ENCODE measurements at places on chromosomes 7 and 10.
A peak's percentile ranks its signal among the peaks of the same experiment; 100 is the strongest.

DNA sequence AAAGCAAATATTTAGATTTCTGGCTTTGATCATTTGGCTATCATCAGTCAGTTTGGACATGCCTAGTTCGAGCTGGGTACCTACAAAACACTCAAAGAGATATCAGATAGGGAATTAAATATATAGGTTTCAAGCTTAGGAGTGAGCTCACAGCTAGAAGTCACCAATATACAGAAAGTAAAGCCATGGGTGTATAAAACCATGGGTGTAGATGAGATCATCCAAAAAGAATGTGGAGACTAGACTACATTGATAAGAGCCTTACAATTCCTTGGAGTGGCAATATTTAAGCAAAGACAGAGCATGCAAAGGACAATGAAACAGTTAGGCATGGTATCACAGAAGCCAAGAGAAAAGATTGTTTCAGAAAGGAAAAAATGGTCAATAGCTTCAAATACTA is 7.2 kb upstream of the RALA start:
- peak; percentile 56 for DNase-seq

DNA sequence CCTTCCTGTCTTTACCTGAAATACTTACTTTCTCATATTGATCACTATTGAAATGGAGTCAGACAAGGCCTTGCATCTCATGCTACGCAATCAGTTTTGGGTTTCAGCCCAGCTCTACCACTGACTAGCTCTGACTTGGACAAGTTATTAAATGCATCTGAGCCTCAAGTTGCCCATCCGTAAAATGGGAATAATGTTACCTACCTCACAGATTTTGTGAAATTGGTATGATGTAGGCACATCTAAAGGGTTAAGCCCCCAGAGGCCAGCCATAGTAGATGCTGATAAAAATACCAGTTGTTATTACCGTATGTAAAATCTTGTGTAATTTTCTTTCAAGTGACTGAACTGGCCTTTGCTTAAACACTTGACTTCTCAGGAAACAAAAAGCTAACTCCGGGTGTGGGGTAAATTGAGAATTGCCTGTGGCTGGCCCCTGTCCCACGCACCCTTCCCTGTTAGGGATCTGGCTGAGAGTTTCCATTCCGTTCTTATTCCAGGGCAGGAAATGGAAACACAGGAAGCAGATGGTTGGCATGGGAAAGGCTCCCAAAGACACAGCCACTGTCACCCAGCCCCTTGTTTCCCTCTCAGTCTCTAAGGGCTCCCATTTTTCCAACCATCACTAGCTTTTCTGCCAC is 7.5 kb downstream of the DUSP5 start:
- no peak for DNase-seq

- DNase-seq = no peak
Observed at GRCh38 chr10:100374200-100374655, 27.2 kb downstream of the SCD start.

DNA sequence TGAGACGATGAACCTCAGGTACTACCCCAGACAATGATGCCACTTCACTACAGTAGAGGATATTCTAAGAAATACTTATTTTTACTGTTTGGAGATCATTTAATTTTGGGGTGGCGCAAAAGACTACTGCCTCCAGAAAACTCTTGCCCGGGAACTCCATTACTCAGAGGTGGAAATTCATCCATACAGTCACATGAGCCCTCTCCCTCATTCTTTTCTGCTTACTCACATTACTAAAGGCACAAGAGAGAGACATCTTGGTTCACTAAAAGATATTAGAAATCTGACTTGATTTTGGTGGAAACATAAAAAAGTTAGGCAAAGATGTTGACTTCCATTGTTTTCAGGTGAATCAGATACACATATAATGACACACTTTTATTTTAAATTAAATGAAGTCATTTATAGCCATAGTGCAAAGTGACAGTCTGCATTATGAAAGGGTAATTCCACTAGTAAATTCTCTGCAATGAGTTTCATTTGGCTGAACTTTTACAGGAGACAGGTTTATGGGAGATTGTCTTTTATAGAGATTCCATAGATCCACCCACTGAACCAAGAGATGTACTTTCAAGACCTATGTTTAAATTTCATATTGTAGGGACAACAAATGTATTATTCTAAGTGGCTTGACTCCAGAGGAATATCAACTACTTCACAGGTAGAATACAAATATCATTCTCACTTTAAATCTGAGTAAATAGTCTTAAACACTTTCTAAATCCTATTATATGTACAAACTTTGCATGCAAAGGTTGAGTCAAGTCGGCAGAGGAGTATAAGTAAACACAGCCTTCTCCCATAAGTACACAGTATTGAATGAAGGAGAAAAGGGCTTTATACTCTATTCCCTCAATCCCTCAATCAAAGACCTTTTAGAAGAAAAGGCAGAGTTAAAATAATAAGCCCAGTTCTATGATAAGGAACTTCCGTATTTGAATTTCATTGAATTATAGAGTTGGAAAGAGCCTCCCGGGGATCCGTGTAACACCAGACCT is 18.8 kb downstream of the NEBL start:
- DNase-seq = no peak

DNA sequence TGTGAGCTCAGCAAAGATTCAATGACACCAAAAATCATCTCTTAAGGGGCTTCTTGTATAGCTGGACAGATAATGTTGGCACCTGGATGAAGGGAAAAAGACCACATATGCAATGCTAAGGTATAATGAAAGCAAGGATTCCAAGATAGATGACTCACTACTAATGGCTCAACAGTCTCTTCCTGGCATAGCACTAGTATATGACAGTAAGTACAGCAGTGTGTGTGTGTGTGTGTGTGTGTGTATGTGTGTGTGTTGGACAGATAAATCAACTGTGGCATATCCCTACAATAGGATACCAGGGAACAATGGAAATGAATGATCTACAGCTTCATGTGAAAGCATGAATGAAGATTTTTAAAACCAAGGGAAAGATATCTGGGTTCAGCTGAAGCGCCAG is 257.1 kb downstream of the SFMBT2 start:
- DNase-seq = no peak

GRCh38 chr7:134875867-134876266 is 96.4 kb downstream of the CALD1 start:
- peak; percentile 39 for DNase-seq

- no peak for DNase-seq
Observed at GRCh38 chr7:45506059-45506458, 68.1 kb upstream of the ADCY1 start.

GRCh38 chr7:69399401-69399800 is 198.9 kb upstream of the AUTS2 start:
- peak; percentile 20 for DNase-seq

DNA sequence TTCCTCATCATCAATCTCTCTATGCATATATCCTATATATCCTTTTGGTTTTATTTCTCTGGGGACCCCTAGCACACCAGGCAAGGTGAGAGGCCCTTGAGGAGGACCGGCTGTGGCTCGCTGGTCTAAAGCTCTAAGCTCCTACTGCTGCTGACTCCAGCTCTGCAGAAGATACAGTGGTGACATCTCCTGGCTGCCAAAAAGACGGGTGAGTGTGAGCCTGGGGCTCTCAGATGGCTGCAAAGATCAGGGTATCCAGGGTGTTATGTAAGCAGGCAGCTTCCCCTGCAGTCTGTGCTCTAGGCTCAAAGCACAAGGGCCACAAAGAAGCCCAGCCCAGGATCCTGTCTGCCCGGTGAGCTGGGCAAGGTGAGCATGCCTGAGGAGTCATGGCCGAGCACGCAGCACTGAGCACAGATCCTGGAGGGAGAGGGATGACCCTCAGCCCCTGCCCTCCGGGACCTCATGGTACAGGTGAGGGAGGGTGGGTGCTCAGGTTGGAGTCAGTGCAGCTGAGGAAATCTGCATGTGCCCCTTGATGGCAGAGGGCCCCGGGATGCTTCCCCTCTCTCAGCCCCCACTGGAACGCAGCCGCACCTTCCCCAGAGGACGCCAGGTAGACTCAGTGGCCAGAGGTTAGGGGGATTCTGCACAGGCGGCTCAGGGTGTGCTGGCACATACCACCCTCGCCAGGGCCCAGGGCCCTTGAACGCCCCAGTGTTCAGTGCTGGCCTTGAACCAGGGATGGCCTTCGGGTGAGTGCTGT is 95.4 kb upstream of the INSIG1 start:
- no peak for DNase-seq

- no peak for DNase-seq
Observed at GRCh38 chr10:127587668-127588365, 38.7 kb downstream of the NPS start.

- DNase-seq = no peak
Observed at GRCh38 chr7:86949779-86950260, 109.6 kb downstream of the ELAPOR2 start.

DNA sequence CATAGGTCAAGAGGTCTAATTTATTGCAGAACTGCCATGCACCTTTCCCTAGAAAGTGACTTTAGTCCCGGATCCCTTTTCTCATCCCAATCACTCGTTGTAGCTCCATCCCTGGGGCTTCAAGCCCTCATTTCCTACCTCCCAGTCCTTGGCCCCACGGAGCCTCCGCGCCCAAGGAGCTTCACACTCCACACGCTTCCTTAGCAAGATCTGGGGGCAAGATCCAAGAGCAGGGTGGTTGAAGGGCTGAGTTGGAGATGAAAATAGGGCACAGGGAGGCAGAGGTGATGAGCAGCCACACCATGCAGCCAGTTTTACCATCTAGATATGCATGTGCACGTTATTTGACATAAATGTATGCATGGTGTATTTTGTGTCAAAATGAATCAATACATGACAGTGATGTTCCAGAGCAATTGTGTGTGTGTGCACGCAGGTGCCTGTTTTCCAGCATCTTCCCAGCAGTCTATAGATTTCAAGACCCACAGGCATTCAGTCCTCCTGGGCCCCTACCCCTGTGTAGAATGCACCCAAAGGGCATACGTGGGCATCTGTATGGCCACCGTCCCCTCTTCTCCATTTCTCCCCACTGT is 6.0 kb upstream of the TRPV6 start:
- DNase-seq = no peak

DNA sequence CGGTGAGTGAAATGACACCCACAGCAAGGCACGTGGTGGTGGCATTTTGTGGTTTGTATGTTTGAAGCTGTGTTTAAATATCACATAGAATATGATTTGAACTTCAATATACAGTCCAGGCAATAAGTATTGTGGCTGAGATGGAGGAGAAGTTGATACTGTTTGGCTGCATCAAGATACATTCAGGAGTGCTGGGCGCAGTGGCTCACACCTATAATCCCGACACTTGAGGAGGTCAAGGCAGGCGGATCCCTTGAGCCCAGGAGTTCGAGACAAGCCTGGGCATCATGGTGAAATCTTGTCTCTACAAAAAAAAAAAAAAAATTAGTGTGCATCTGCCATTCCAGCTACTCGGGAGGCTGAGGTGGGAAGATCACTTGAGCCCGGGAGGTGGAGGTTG is 35.2 kb upstream of the NUB1 start:
- no peak for DNase-seq

GRCh38 chr10:100830728-100831111 is 82.0 kb upstream of the SLF2 start:
- no peak for DNase-seq

DNA sequence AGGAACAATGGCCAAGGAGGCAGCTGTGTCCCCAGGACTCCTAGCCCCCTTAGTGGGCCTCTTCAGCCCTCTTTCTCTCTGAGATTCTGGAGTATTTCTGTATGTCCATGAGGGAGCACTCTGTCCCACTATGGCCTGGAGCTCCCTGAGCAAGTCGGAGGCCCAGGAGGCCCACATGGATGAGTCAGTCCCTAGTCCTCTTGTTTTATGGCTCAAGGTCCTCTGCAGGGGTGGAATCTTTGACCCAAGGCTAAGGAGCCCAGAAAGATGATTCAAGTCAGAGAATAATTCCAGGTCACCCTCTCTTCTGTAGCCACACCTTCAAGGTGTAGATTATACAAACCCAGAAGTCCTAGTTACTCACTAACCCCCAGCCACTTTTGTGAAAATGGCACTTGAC is 125.6 kb downstream of the PLXNA4 start:
- DNase-seq = no peak

GRCh38 chr10:33125522-33126517 is 167.8 kb upstream of the ITGB1 start:
- peak; percentile 56 for DNase-seq

DNA sequence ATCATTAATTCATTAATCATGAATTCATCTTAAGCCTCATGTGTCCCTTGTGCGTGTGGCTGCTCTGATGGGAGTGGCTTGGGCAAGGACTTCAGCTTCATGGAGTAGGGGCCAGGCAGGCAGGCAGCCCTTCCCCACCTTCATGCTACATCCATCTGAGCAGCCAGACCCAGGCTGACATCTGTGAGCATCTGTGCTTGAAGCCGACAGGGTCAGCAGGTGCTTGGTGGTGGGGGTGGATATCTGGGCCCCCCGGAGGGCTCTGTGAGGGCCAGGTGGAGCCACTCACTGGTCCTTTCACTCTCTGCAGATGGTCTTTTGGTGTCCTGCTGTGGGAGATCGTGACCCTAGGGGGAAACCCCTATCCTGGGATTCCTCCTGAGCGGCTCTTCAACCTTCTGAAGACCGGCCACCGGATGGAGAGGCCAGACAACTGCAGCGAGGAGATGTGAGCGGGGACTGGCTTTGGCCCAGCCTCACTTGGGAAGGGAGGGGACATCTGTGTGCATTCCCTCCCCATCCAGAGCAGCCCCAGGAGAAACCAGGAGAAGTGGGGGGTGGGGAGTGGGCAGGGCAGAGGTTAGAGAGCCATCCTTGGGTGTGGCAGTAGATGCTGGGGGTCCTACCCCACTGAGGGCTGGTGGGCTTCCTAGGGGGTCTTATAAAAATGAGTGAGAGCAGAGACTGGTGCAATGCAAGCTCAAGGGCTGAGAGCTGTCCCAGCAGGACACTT is 14.7 kb upstream of the CSGALNACT2 start:
- DNase-seq = no peak

DNA sequence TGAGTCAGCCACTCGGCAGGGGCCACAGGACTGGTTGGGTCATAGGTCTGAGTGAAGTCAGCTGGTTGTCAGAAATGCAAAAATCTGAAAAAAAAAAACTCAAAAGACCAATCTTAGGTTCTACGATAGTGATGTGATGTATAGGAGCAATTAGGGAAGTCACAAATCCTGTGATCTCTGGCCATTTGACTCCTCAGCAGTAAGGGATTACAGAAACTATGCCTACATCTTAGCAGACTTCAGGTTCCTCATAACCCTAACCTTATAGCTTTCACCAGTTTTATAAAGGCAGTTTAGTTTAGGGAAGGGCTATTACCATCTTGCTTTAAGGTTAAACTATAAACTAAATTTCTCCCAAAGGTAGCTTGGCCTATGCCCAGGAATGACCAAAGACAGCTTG is 163.1 kb upstream of the HGF start:
- DNase-seq = no peak

All from brain microvascular endothelial cell (primary cell).